ENCODE measurements at places on chromosomes 1 and 21.

GRCh38 chr1:186760446-186760845 lies 68.3 kb upstream of the PLA2G4A start:
- no peak for DNase-seq

GRCh38 chr1:7425229-7425628 lies 345.9 kb upstream of the VAMP3 start:
- no peak for DNase-seq

DNA sequence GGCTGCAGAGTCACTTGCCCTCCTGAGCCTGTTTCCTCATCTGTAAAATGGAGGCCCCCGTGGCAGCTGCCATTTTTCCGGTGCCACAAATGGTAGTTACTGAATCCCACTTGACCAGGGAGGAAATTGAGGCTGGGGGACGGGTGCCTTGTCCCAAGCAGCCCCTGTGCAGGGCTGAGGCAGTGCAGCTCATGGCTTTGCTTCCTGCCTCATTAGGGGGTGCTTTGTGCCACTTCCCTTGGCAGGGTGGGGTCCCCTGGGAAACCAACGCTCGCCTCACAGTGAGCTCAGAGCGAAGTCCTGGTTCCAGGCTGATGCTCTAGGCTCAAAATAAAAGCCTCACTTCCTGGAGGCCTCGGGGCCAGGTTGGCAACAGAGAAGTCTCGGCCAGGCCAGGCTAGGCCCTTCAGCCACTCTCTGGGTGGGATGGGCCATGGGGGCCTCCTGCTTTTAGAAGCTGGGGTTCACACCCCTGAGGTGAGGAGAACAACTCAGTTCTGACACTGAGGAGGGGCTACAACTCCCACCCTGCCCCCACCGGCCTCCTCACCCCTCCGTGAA lies 6.8 kb downstream of the LAPTM5 start:
- no peak for DNase-seq

DNA sequence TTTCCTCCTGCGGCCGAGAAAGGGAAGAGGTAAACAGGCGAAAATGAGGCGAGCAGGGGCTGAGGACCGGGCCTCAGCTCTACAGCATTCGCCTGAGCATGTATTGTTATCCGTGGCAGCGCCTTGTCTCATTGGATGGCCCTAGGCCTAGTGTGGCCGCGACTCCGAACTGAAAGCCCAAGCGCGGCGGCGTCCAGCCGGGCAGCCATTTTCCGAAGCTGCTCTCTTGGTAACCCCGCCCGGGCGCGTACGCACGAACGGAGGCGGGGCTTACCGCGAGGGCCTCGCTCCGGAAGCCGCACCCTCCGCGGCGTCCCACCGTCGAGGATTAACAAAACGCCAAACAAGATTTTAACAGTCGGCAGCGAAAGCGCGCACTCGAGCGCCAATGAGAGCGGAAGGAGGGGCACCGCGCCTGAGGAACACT lies 797 bp upstream of the USP1 start:
- DNase-seq = no peak

DNA sequence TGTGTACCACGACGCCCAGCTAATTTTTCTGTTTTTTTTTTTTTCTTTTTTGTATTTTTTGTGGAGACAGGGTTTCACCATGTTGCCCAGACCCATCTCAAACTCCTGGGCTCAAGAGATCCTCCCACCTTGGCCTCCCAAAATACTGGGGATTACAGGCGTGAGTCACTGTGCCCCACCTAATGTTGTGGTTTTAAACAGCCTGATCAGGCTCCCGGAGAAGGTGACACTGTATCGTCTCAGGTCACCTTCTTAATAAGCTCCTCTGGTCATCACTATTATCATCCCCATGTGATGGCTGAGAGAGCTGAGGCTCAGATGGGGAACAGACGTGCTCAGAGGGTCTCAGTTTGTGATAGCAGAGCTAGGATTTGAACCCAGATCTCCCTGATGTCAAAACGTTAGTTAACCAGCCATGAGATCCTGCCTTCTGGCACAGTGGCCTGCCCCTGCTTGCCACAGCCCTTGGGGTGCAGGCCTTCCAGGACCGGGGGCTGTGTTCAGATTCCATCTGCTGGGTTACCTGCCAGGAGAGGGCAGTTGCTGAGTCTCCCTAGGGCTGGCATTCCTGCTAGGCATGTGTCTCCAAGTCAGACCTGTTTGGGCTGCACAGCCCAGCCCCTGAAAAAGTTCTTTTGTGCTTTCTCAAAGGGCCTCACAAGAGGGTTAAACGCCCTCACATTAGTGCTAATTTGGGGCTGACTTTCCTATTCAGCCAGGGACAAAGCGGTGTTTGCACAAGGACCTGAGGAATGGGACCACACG lies 32.7 kb upstream of the GRHL3 start:
- no peak for DNase-seq

DNA sequence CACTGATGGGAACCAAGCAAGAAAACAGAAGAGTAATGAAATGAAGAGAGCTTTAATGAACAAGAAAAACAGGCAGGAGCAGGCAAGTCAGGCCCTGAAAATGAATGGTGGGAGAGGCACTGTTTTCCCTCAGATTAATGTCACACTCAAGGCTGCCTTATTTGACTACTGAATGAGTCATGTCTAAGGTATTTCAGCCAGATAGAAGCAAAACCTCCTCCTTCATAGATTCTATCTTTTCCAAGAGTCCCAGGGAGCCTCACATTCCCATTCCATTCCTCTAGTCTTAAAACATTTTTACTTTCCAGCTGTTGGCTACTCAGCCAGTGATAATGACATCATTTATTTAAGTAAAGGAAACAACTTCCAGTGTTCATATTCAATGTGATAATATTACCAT lies 228.4 kb upstream of the NRIP1 start:
- DNase-seq = no peak

DNA sequence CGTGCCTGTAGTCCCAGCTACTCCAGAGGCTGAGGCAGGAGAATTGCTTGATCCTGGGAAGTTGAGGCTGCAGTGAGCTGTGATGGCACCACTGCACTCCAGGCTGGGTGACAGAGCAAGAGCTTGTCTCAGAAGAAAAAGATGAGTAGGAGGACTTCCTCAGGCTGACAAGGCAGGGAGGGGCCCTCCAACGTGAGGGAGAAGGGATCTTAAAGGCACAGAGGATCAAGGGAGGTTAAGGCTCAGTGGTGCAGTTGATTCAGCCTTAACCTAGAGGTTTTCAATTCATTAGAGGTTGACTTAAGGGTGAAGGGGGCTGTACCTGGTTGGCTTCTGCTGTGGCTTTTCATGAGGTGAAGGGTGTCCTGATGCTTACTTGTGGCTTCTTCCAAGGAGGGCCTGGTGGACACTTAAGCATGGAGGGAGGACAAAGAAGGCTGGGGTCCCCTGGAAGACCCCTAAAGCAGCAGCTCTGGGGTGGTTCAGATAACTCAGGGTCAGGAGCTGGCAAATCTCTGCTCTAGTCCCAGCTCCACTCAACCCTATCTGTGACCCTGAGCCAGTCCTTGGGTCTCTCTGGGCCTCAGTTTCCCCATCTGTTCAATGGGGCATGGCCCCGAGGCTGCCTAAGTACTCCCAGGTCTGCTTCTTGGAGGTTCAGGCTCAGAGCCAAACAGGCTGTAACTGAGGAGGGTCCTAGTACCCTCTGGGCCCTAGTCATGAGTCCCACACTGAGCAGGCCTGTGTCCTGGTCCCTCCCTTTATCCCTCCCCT lies 6.3 kb downstream of the EXTL1 start:
- DNase-seq = peak; percentile 69

DNA sequence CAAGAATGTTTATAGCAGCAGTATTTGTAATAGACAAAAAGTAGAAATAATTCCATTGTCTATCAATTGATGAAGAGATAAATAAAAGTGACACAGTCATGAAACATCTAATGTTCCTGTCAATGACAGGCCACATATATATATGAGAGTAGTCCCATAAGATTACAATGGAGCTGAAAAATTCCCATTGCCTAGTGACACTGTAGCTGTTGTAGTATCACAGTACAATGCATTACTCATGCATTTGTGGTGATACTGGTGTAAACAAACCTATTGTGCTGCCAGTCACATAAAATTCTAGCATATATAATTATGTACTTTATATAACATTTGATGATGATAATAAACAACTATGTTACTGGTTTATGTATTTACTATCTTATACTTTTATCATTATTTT lies 141.9 kb upstream of the LYPLAL1 start:
- no peak for DNase-seq

- DNase-seq = no peak
Observed at GRCh38 chr1:55531644-55532043, 316.5 kb upstream of the USP24 start.

DNA sequence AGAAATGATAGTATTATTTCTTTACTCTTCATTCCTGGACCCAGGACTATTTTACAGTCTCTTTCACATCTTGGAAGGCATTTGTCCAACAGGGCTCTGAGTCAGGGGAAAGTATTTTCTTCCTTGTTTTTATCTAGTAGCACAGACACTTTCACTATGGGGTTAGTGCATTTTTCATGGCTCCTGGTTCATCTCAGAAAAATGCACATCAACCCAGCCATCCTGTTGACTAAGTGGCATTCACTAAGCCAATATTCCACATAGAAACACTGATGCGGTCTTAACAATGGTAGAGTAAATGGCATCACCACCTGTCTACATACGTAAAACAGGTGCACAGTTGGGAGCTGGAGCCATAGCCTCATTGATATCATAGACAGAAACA lies 87.4 kb upstream of the C1orf21 start:
- DNase-seq = no peak

- peak; percentile 12 for DNase-seq
Observed at GRCh38 chr1:85289207-85289847, 12.9 kb upstream of the BCL10 start.

DNA sequence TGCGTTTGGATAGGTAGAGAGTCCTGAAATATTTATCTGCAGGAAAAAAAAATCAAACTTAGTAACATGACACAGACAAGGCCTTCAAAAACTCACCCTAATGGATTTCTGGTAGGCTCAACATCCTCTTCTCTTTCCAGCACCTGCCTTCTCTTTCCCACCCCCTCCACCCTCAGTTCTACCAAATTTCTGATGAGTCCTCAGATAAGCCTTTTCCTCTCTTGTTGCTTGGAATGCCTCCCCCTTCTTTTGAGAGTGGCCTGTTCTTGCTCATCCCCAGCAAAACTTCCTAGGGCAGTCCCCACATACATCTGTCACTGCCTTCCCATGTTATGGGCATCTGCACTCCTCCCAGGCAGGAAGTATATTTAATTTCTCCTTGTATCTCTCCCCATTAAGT lies 7.6 kb upstream of the LBR start:
- DNase-seq = no peak

DNA sequence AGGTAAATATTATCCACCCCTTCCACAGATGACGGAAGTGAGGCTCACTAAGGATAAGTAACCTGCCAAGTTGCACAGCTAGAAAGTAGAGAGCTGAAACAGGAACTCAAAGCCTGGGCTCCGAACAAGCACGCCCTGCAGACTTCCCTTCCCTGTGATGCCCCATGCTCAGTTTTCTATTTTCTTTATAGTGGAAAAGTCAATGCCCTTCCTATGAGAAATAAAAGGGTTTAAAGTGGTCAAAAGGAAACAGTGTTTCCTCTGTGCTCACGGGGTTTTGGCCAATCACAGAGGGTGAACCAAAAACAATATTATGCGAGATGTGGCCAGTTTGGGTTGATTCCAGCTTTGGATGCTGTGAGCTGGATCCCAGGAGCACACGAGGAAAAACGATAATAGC lies 44.5 kb downstream of the DDR2 start:
- DNase-seq = no peak

DNA sequence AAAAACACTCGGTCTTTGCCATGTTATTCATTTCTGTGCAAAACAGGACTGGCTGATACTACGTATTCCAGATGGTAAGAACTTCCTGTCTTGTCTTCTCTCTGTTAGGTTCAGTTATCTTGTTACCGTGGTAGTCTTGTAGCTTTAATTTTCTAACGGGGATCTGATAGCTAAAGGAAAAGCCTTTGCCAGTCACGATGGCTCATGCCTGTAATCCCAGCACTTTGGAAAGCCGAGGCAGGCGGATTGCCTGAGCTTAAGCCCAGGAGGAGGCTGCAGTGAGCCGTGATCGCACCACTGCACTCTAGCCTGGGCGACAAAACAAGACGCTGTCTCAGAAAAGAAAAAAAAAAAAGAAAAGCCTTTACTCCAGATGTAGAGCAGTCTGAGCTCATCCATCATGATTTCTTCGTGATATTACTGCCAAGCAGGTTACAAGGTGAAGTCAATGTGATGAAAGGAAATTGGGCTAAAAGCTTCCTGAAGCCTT lies 11.1 kb upstream of the MSTO1 start:
- peak; percentile 4 for DNase-seq

DNA sequence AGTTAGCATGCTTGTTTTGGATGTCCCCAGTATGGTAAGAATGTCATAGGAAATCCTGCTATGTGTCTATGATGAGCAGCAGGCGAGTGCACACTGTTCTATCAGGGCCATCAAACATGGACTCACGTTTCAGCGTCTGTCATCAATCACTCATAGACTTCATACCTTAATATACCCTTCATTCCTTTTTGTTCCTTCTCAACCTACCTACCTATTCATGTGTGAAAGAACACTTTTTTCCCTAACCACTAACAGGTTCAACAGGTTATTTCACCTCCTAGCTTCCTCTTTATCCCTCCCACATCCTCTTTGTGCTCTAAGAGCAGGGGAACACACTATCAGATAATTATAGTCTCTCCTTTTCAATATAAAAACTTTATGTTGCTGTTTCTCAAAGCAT lies 300.6 kb downstream of the TM2D1 start:
- DNase-seq = no peak

DNA sequence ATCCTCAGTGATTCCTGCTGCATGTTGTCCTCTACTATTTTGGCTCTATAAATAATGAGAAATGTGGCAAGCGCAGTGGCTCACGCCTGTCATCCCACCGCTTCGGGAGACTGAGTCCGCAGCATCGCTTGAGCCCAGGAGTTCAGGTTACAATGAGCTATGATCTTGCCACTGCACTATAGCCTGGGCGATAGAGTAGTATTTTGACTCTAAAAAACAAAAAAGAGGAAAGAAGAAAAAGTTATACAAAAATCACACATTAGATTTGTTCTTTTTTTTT lies 756 bp upstream of the SLC25A44 start:
- no peak for DNase-seq

DNA sequence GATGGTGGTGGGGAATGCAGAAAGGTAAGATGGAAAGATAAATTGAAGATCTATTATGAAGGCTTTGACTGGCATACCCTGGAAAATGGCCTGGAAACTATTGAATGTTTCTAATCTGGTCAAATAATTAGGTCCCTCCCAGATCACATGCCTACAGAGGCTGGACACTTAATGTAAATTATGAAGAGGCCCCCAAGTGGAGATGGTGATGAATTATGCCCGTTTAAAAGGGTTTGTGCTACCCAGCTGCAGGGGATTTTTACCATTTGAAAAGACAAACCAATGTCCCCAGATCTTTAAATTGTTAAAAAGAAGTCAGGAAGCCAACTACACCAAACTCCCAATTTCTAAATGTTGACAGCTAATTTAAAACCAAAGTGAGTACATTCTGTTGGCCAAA lies 35.7 kb upstream of the FMN2 start:
- DNase-seq = no peak

GRCh38 chr1:91889717-91890459 lies 3.9 kb upstream of the TGFBR3 start:
- no peak for DNase-seq

GRCh38 chr1:212699625-212700222 lies at the start of gene BATF3:
Gene BATF3 (minus strand): TSS chr1:212699840. CDS start chr1:212699762, 78 bp downstream.
- DNase-seq = peak; percentile 28

Data from suppressor macrophage (primary cell).